ENCODE measurements at places on chromosomes 5 and 9. TPM values are rescaled to one million over a fixed set of nuclear protein-coding genes. Genes with fewer than 3 reads are reported as not detected.
A peak's percentile ranks its signal among the peaks of the same experiment; 100 is the strongest.

The LCN12 gene
- 1.2 TPM for total RNA-seq

The PNPLA7 gene
- total RNA-seq, result 12.2 TPM

The TXNDC15 gene
- 75.2 TPM for total RNA-seq

The TEK gene
- 11.1 TPM for total RNA-seq

The PCDHAC1 gene
- 1.7 TPM for total RNA-seq

DNA sequence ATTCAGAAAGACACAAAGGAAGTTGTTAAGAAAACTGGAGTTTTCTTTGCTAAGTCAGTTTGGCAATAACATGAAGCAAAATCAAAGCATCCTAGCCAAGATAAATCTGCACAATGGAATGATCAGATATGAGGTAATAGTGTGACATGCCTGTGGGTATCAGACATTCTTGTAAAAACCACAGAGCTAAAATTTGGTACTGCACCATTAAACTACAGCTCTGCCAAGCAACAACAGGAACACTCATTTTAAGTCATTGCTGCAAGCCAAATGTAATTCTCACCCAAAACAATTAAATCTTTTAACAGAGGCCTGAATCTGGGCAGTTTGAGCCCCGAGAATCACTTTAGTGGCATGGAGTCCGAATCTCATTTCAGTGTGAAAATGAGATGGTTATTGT is 96.6 kb downstream of the VCAN start:
- DNase-seq, result no peak

GRCh38 chr5:65672796-65673195 is 48.0 kb downstream of the SHLD3 start:
- DNase-seq, result no peak

DNA sequence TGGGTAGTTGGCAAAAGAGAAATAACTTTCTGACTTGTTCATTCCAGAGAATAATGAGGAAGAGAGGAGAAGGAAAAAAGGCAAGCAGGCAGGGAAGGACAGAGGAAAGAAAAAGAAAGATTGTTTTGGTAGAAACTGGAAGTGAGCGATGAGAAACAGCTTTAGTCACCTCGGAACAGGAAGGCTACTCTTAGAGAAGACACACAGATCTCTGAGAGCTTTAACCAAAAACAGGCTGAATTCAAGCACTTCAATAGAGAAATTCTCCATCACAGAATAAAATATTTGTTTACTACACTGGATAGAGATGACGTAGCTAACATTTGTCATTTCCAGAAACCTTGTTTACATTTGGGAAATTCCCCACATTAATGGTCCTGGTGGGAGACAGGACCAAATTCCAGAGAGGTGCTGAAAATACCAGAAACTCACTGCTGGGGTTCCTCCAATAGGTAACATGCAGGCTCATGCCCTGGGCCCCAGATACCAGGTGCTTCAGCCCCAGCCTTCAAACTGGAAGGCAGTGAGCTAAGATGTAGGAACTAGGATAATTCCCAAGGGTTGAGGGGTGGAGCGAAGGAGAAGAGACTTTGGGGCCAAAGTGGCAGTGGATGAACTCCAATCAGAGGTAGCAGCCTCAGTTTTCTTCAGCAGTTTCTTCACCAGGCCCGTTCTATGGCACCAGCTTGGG is 227.7 kb upstream of the GRAMD2B start:
- DNase-seq, result peak; percentile 24

GRCh38 chr9:77507212-77507961 is 140.7 kb downstream of the GNA14 start:
- DNase-seq, result no peak

DNA sequence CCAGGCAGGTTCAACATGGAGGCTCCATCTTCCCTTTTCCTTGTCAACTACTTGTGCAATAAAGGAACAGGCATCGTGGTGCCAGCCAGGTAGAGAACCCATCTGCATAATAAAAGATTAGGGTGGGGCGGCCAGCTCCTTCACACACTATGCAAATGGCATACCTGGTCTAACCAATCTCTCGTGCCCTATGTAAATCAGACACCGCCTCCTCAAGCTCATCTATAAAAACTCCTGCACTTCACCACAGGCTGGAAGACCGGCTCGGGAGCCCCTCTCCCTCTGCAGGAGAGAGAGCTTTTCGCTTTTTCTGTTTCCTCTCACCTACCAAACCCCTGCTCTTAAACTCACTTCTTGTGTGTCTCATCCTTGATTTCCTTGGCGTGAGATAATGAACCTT is 244.3 kb upstream of the PUM3 start:
- DNase-seq, result no peak

DNA sequence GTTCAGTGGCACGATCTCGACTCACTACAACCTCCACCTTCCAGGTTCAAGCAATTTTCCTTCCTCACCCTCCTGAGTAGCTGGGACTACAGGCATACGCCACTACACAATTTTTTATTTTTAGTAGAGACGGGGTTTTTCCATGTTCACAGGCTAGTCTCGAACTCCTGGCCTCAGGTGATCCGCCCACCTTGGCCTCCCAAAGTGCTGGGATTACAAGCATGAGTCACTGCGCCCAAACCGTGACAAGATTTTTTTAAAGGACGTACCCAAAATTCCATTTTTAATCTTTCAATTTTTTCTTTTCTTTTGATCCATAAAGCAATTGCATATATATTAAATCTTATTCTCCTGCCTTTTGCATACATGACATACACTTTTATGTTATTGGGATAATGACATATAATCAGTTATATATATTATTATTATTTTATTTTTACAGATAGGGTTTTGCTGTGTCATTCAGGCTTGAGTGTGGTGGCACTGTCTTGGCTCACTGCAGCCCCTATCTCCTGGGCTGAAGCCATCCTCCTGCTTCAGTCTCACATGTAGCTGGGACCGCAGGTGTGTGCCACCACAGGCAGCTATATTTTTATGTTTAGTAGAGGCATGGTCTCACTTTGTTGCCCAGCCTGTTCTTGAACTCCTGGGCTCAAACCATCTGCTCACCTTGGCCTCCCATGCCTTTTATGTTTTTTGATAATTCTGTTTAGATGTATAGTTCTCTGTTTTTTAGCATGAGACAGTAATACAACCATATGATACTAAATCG is 71.9 kb downstream of the RAB24 start:
- DNase-seq, result no peak

DNA sequence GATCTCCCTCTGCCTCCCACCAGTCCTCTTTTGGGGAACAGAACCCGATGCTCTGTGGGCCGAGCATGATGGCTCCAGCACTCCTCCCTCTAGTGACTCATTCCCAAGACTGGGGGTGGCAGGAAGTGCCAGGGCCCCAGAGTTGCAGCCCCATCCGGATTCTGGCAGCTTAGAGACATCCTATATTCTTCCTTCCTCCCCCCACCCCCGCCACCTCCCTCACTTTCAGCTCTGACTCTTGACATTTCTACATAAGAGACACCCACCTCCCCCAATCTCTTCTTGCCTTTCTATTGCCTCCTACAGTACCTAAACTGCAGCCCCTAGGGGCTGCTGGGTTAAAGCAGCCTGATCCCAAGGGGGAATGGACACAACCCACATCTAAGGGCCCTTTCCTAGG is 47.1 kb upstream of the MATR3 start:
- DNase-seq, result no peak

- no peak for DNase-seq
These were observed 48.6 kb downstream of the UBE2QL1 start for GRCh38 chr5:6497262-6497661.

GRCh38 chr5:10293907-10294662 is 13.6 kb downstream of the CMBL start:
- no peak for DNase-seq

DNA sequence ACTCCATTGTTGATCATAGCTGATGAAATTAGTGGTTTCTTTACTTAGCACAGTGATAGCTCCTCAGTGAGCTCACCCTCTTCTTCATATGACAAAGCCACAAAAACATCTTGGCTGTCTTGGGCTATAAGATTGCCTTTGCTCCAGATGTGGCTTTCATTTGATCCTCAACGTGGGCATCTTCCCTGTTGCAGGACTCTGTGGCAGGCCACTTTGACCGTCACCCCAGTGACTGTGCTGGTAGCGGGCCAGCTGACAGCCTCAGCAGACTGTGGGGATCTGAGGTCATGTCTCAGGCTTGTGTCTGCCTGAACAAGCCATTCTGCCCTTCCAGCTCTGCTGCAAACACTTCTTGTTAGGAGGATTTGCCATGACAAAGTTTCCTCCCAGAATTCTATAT is 422.2 kb downstream of the NR2F1-AS1 start:
- no peak for DNase-seq

GRCh38 chr5:149063896-149064478 is 1.1 kb upstream of the SH3TC2 start:
- DNase-seq, result no peak

GRCh38 chr5:149240354-149240998 is 31.2 kb upstream of the AFAP1L1 start:
- DNase-seq, result peak; percentile 69

- DNase-seq, result no peak
These were observed 143.8 kb downstream of the PAPPA start for GRCh38 chr9:116297346-116297745.

GRCh38 chr5:32165597-32165996 is 8.5 kb downstream of the GOLPH3 start:
- DNase-seq, result no peak

- DNase-seq, result no peak
These were observed 282.7 kb downstream of the GAS1 start for GRCh38 chr9:86664603-86665002.
